ENCODE measurements at places on chromosomes 7 and 10.

- no peak for DNase-seq
Measured at GRCh38 chr10:121772884-121773283, 154.9 kb downstream of the ATE1 start.

DNA sequence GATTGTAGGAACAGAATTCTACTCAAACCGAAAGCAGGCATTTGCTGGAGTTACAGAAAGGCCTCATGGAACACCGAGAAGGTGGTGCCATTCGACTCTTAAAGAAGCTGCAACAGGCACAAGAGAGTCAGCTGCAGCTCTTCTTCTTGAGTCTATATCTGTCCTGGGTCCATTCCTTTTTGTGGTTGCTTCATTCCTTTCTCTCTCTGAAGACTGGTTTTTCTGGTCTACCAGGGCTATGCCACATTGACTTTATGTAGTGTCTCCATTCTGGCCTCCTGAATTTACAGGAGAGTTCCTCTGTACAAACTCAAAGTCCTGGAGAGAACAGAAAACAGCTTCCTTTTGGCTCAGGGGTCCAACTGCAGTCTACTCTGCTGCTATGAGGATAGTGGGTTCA lies 132.8 kb downstream of the CFTR start:
- no peak for DNase-seq

DNA sequence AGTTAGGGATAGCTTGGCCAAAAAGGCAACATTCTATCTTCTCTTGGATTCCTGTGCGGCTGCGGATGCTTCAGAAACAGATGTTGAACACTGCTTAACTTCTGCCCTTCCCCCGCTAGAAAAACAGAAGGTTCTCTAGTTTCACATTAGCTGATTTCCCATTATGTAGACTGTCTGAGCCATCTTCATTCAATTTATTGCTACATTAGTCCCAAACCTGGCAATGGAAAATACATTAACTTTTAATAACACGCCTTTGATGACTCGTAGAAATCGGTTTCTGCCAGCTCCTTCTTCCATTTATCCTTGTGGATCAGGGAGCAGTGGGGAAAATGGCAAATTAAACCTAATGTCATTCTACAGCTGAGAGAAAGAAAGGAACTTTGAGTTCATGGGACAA lies 119.9 kb downstream of the SLC16A9 start:
- no peak for DNase-seq

GRCh38 chr10:114115661-114116445 lies 58.1 kb downstream of the CCDC186 start:
- DNase-seq, result no peak

DNA sequence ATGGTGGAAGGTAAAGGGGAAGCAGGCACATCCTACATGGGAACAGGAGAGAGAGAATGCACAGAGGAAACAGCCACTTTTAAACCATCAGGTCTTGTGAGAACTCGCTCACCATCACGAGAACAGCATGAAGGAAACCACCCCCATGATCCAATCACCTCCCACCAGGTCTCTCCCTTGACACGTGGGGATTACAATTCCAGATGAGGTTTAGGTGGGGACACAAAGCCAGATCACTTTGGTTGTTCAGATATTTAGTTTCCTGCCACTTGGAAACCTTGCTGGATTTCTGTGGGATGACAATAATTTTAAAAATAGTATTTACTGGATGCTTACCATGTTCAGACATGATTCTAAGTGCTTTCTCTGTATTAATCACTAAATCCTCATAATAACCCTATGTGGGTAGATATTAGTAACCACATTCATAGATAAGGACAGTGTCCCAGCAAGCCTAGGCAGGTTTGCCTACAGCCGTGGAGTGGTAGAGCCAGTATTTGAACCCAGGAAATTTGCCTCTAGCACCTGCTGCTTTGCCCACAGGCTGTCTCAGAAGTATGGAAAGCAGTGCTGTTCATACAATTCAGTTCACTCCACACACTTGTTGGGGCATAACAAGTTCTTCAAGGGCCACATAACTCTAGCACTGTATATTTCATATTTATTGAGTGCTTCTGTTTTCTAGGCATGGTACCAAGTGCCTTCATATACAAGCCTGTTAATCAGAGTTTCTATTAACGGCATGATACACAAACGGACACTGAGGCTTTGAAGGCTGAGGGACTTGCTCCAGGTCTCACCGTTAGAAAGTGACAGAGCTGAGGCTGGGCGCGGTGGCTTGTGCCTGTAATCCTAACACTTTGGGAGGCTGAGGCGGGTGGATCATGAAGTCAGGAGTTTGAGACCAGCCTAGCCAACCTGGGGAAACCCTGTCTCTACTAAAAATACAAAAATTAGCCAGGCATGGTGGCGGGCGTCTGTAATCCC lies 8.3 kb downstream of the TLL2 start:
- no peak for DNase-seq

DNA sequence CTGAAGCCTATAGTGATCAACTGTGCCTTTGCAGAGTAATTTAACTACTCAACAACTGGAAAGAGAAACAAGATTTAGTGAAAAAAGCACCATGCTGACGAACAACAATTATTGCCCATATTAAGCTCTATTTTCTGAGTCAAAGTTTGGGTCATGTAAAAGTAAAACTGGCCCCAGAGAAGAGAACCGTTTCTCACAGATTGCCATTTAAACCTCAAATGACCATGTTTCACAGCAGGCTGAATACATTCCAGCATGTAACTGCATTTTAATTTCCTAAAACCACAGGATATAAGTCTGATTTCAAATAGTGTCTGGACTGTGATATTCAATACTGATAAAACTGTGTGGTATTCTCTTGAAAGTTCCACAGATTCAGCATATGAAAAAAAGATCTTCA lies 140.7 kb downstream of the ATE1 start:
- DNase-seq, result no peak

DNA sequence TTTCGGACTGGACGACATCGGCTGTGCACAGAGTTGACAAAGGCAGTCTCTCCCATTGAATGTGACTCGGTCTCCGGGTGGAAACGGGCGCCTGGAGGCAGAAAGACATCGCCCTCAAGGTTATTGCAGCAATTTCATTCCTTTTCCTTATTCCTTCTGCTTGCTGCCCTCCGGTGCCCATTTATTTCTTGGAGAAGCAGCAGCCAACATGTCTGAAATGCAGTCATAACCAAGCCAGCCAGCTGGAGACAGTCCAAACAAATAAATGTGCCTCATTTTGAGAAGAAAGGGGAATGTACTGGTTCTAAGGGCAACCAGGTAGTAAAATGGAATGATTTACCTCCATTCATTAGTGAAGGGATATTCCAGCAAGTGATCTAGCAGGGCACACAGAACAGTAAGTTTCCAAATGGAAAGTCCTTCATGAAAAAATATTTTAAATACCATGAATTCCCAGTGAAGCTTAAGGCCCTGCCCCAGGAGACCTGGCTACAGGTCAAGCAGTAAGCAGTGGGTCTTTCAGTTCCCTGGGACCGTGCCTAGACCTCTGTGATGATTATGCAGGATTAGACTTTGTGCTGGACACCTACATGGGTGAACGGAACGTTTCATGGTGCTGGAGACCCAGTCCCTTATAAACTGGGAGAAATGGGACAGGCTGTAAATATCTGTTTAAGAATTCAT lies 86.6 kb downstream of the ABLIM1 start:
- no peak for DNase-seq

DNA sequence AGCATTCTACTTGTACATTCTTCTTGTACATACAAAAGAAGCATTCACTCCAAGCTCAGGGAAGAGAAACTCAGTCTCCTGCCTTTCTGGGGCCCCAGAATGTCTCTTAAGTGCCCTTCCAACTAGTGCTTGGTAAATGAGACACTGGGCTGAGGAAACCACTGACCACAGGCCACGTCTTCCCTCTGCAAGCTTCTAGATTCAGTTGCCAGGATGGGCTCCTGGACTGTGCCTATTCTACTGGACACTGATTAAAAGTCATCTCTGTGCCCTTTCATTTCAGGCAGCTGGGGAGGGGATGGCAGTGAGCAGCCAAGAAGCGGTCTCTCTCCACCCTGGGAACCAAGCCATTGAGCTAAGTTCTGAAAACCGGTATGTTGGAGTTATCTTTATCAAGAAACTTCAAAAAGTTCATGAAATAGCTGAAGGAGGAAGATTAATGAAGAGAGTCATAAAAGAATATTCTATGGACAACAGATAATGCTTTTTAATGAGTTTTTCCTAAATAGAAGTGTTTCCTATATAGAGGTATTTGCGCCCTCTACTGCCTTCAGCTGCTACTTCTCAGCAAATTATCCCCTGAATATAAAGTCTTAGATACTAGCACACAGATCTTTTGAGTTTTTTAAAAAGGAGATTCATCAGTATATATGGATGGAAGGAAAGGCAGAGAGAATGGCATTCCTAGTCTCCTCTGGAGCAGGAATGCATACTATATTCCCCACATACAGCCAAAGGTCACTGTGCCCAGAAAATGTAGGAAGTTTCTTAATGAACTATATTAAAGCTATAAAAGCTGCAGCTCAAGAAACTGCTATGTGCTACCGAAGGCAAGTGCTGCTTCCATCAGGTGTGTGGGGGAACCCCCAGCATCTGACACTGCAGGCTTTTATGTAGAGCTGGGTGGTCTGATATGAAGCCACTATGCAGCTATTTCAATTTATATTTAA lies 8.4 kb upstream of the IFIT1B start:
- DNase-seq, result no peak

GRCh38 chr7:34177476-34177875 lies 272.1 kb downstream of the BMPER start:
- no peak for DNase-seq

DNA sequence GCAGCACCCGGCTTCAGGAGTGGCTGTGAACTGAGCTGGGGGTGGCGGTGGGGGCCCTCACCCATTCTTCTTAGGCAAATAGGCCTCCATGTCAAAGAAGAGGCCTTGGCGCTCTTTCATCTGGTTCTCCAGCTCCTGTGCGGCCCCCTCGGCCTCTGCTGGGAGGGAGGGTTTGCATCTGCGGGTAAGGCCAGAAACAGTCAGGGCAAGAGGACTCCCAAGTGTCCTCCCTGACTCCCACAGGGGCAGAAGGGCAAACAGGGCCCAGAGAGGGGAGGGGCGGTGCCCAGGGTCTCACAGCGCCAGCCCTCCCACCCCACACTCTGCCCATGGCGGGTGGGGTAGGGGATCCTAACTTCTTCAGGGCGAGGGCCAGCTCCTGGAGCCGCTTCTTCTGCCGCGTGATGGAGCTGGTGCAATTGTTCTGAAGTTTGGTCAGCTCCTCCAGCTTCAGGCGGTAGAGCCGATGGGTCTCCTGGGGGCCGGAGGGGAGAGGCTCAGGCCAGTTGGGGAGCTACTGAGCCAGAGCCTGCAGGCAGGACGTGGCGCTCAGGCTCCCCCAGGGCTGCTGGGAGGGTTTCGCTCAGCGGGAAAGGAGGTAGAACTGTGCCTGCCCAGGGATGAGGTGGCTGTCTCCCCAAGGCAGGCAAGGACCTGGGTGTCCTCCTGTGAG lies 2.2 kb downstream of the TMEM120A start:
- DNase-seq, result no peak

DNA sequence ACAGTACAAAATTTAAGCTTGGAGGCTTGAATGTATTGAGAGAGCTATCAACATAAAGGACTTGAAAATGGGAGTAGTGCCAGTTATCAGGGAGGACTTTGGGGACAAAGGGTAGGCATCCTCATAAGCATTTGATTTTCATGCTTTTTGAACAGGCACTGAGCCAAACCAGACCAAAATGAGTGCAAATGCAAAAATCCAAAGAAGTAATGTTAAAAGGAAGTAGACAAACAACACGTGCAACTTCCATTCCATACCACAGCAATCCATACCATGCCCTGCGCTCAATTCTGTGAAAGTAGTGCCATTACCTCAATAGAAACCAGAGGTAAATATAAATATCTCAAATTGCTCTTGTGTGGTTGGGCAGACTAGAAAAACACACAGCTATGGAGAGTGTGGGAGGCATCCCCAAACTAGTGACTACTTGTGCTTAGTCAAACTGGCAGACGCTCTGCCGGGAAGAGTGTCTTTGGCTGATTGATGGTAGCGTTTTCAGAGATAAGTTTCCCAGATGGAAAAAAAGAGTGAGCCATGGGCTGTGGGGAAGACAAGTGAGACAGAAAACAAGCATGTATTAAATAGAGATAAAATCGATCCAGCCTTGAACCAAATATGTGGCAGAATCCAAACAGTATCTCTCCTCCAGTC lies 161.5 kb downstream of the CREB5 start:
- DNase-seq, result no peak

- no peak for DNase-seq
Measured at GRCh38 chr7:128752251-128752650, 13.1 kb downstream of the CALU start.

DNA sequence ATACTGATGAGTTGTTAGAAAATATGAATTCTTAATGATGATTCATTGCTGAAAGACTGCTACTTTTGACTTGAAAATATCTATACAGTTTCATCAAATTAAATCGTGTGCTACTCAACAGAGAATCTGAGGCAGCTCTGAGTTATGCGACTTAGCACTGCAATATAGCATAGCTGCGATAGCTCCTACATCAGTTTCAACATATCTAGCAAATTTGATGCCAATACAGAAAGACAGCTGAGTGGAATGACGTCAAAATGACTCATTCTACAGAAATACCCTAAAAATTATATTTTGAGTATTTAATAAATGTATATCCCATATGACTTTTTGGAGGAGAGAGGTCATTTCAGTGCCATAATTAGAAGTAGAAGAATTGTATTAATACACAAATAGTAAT lies 1.1 kb upstream of the TARP start:
- DNase-seq, result no peak

DNA sequence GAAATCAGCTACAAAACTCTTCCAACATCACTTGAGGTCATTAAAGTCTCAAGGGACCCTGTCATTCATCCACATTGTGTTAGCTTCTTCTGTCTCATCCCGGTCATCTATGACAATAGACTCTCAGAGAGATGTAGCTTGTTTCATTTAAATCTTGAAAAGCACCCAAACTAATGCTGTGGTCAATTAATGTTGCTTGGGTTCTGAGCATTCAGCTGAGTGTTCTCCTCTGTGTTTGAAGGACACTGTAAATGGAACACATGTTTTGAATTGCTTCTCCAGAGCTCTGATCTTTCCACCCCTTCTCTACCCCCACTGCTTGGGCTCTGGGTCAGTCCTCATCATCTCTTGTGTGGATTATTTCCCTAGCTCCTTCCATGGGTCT lies 19.6 kb upstream of the ADD3 start:
- DNase-seq, result no peak

DNA sequence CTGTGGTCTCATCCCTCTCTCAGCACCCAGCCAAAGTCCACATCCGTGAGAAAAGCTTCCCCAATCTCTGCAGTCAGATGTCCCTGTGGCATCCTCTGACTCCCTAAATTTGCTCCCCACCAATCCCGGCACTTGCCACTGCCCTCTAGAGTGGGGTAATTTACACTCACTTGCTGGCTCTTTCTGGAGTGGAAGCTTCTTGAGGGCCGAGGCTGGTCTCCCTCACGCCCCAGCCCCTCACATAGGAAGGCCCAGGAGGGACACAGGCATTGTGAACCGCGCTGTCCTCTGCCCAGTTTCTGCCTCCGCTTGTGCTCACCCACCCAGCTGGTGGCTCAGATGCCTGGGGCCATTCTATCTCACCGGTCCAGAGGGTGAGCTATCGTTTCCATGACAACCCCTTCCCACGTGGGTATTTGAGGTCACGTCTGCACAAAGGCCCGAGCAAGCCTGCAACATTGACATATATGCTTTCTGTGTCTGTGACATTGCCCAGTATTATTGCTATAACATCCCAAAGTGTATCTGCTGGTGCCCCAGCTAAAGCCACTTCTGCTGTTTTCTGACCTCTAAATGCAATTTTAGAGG lies 97.3 kb upstream of the CTBP2 start:
- no peak for DNase-seq

Data from H54 (cell line).